NCI-H1694 treated with DMSO at 0.1 percent for 48 hours (cell line): ENCODE measurements at places on chromosomes 4 and X.

GRCh38 chr4:77268108-77268507 lies 111.1 kb downstream of the CCNG2 start:
- DNase-seq, result no peak

- DNase-seq, result no peak
Measured at GRCh38 chr4:121712001-121712651, 15.3 kb upstream of the ANXA5 start.

DNA sequence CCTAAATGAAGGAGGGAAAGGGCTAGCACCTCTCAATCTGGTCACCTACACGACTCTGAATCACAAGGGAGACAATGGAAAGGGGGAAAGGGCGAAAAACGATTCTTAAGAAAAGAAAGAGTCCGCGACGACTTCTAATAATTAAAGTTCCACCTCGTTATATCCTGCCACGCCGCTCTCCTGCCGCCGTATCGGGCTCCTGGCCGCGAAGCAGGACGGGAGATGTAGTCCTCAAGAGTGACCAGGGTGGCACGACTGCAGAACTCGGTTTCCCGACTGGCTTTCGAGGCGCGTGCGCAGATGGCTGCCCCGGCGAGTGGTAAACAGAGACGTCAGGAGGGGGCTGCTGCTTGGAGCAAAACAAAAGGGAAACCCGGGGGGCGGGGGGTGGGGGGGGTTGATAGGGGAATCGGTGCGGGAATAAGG lies at the start of gene FOXO4:
Gene FOXO4, plus strand, starts transcription at position 297 of the 426 bp plus-strand sequence. CDS start 678 bp downstream, outside the sequence.
- peak; percentile 72 for DNase-seq

GRCh38 chr4:185738038-185738552 lies 73.9 kb downstream of the SORBS2 start:
- no peak for DNase-seq

GRCh38 chr4:143512978-143513313 lies 556 bp upstream of the SMARCA5 start:
- no peak for DNase-seq

GRCh38 chr4:21592970-21593670 lies 355.5 kb downstream of the KCNIP4 start:
- DNase-seq, result peak; percentile 87

DNA sequence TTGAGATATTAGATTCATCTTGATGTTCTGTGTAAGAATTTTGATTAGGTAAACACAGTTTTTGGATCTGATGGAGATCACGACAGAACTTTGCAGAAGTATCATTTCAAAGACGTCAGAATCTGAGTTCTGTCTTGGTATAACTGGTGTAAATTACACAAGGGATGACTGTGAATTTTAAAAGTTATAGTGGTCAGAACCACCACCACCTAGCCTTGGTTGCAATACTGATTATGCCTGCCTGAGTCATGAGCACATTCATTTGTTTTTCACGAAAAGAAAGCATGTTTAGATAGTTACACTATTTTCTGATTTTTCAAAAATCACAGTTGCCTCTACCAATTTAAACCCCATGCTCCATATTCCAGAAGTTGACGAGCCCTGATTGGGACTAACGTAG lies 54.8 kb downstream of the ZFX start:
- no peak for DNase-seq

DNA sequence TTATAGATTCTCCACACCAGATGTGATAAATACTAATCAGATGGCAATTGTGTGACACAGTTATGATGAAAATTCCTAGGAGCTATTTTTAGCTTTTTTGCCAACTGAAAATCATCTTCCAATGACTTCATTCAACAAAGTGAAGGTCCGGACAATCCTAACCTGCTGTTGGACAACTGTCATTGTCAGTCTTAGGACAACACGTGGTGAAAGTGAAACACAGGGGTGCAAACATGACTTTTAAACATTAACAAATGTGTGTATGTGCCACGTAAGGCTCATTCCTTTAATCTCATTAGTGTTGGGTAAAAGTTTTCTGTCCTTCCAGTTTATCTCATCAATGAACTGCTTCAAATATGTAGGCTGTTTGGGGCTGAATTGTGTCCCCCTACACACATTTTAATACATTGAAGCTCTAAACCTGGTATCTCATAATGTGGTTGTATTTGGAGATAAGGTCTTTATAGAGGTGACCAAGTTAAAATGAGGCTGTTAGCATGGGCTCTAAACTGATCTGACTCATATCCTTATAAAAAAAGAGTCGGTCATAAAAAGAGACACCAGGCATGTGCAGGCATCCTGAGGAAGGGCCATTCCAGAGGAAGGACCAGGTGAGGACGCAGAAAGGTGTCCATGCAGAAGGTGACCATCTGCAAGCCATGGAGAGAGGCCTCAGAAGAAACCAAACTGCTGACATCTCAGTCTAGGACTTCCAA lies 41.2 kb upstream of the SMAD1 start:
- DNase-seq, result no peak

GRCh38 chr4:159272273-159273140 lies 169.6 kb downstream of the RAPGEF2 start:
- no peak for DNase-seq

- DNase-seq, result no peak
Measured at GRCh38 chrX:6694977-6695376, 160.1 kb upstream of the VCX3A start.

GRCh38 chr4:164931551-164932324 lies 45.7 kb downstream of the TRIM61 start:
- DNase-seq, result no peak

DNA sequence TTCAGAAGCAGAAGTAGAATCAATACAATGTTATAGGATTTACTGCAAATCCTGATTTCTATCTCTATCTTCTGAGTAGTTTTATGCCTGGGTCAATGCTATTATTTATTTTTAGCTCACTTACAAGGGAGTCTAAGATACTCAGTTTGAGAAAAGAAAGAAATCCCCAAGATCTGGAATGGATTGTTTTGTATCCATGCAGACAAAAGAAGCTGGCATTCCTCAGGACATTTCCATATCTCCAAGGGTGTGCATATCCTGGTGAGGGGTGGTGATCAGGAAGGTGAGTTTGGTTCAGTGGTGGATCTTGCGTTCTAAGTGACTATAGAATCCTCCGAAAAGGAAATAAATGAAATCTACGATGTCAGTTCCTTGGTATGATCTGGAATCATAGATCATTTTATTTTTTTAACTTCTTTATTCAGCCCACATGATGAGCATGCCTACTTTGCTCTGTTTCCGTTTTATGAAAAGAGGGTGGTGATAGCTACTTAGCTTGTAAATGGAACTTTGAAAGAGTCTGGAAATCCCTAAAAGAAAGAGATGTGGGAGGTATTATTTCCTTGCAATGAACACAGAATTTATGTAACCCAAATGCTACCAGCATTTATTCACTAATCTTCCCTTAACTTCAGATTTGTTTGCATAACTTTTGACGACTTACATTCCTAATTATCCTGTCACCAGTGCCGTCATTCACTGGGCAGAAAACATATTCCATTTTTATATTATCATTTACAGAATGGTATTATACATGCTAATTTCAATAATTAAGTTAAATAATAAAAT lies 81.1 kb upstream of the RAPGEF2 start:
- no peak for DNase-seq

GRCh38 chr4:126533146-126533805 lies 1099.5 kb upstream of the INTU start:
- no peak for DNase-seq

DNA sequence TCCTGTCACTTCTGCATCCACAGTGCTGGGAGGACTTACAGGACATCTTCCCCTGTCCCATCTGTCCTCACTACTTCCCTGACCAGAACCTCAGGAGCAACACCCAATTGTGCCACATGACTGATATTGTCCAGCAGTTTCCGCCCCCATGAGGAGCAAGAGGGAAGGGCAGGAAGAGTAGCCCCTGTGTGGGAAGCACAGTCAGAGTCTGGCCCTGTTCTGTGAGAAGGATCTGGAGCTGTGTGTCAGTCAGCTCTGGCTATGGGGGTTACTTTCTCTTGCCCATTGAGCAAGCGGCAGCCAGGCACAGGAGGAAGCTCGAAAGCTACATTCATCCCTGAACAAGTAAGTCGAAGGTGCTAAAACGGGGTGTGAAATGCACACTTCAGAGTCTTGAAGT lies 14.8 kb upstream of the TRIM60 start:
- DNase-seq, result no peak

DNA sequence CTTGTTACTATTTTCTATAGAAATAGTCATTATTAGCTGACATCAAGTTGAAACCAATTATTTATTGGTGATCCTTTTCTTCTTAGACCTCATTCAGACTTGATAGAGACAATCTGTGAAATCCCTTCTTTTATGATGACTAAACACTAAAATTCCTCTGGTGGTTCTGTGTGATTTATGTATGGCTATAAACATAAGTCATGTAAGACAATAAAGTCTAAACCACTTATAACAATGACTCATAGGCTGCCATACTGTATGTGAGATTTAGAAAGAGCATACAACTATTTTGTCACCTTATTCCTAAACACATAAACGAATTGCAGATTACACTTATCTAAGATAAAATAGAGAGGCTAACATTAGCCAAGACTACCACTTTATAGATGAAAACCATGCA lies 101.1 kb upstream of the PRR32 start:
- no peak for DNase-seq

DNA sequence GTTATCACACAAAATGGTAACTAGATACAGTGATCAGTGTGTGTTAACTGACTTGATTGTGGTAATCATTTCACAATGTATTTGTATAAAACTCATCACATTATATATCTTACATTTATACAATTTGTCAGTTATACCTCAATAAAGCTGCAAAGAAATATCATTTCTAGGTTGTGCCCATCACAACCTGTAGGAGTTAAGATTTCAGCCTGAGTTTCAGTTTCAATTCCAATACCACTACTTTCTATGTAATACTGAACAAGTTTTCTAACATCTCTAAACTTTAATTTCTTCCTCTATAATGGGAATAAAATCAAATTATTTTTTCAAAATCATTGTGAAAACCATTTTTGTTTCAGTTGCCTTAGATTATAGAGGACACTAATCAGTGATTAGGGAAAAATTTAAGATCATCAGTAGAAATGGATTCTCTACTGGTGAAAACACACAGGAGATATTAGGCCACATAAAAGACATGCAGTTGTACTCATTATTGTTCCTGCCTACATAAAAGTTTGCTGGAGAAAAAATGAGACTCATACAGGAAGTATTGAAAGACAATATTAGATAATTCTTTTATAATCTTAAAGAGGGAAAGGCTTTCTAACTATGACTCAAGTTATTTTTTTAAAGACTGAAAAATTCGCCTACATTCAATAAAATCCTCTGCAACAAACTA lies 18.4 kb upstream of the TBC1D1 start:
- DNase-seq, result no peak

- no peak for DNase-seq
Measured at GRCh38 chrX:23786268-23786815, 3.4 kb downstream of the SAT1 start.

DNA sequence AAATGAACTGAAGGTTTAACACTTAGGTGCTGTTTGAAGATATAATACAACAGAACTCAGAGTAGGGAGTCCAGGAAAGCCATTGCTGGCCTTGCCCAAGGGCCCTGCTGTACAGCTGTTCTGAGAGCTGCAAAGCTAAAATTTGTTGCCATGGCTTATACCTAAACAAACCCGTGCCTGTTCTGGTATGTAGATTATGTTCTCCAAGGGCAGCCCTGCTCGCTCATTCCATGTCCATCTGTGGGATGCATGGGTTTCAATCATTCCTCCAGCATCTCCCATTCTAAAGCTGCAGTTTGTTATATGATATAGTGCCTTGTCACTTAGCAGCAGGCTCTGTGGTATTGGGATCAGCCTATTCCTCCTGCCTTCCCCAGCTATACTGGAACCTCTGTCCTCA lies 80.8 kb upstream of the BMPR1B start:
- no peak for DNase-seq

GRCh38 chr4:87566276-87566675 lies 37.1 kb upstream of the SPARCL1 start:
- no peak for DNase-seq

DNA sequence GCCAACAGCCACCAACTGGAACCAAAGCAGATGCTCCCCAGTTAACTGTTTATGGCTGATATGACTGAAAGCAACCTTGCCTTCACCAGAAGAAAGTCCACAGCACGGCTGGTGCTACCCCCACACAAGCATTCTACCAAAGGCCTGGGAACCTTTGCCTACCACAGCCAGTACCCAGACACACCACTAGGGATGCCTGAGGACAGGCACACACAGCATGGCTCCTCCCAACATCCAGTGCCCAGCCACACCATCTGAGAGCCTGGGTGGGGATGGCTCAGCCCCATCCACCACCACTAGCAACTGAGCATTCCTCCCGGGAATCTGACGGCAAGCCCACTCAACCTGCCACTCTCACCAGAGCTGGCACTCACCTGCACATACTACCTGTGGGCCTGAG lies 178.6 kb downstream of the SLC7A11 start:
- DNase-seq, result no peak

GRCh38 chrX:38856670-38857265 lies 55.5 kb downstream of the MID1IP1 start:
- DNase-seq, result no peak

GRCh38 chr4:169337510-169337909 lies 66.8 kb upstream of the SH3RF1 start:
- DNase-seq, result no peak

DNA sequence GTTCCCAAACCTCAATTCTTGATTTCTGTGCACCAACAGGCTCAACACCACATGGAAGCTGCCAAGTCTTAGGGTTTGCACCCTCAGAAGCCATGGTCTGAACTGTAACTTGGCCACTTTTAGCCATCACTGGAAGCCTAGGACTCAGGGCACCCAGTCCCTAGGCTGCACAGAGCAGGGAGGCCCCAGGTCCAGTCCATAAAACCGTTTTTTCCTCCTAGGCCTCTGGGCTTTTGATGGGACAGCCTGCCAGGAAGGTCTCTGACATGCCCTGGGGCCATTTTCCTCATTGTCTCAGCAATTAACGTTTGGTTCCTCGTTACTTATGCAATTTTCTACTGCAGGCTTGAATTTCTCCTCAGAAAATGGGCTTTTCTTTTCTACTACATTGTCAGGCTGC lies 1259.6 kb downstream of the RAPGEF2 start:
- no peak for DNase-seq

DNA sequence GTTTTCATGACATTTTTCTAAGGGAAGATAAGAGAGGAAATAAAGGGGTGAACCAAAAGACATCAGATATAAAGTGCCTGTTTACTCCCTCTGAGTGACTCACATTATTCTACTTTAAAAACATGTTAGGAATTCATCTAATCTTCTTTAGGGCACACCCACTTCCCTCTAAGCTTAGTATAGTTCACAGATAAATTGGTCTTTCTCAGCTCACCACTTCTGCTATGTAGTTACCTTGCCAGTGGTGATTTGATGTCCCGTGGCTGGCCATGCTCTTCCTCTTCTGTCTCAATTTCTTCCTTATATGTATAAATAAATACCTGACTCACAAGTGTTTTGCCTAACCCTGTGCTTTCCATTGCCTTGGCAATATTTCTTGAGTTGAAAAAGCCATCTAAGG lies 96.8 kb downstream of the PDLIM5 start:
- no peak for DNase-seq

- no peak for DNase-seq
Measured at GRCh38 chr4:38591617-38592337, 72.2 kb upstream of the KLF3 start.

- no peak for DNase-seq
Measured at GRCh38 chrX:130874751-130875150, 28.3 kb downstream of the ENOX2 start.
